ENCODE measurements at places on chromosomes 7 and 10. TPM values are rescaled to one million over a fixed set of nuclear protein-coding genes. Genes with fewer than 3 reads are reported as not detected.

- DNase-seq, result no peak
Observed at GRCh38 chr7:123715198-123715597, 33.6 kb downstream of the WASL start.

DNA sequence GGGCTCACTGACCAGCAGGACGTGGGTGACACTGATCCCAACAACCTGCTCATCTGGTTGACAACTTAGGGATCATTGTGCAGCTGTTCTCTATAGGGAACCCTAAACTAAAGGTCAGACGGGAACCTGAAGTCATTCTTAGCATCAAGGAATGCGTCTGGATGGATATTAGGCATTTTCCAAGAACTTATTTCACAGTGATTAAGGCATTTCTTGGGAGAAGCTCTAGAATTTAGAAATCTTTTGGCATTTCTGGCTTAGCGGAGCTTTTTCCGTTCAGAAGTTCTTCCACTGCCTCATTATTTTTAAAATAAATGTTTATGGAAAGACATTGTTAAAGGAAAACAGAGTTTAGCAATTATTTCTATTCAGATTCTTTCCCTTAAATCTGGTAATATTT, 303.3 kb upstream of the IGFBP3 start:
- no peak for DNase-seq

DNA sequence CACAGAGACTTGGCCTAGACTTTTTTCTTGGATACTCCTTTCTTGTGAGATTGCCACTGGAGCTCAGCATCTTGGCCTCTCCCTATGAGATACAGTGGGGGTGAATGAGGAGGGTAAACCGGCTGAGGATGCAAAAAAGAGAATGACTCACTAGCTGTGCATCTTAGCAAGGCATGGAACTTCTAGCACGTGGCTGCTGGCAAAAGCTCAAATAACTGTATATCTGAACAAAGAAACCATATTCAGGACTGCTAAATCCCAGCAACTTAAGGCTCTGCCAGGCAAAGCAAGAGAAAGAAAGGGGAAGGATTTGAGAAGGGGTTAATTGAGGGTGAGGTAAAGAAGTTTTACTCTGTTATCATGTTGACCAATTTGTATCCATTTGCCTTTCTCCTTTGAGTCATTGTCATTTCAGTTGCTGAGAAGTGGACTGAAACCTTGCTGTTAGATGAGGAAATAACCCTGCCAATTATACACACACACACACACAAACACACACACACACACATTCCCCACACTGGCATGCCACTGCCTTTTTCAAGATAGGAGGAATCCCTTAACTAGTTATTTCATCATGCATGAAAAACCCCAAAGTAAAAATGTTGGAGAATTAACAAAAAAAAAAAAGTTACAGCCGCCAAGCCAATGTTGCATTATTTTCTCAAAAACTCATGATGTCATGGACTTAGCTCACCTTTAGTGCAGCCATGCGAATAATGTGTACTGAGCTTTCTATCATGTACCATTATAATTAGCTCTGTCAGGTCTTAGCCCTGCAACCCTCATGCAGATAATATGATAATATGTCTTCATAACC, 997.3 kb downstream of the LRMDA start:
- DNase-seq, result no peak

GRCh38 chr10:101611096-101611905, 23.2 kb downstream of the DPCD start:
- DNase-seq, result no peak

DNA sequence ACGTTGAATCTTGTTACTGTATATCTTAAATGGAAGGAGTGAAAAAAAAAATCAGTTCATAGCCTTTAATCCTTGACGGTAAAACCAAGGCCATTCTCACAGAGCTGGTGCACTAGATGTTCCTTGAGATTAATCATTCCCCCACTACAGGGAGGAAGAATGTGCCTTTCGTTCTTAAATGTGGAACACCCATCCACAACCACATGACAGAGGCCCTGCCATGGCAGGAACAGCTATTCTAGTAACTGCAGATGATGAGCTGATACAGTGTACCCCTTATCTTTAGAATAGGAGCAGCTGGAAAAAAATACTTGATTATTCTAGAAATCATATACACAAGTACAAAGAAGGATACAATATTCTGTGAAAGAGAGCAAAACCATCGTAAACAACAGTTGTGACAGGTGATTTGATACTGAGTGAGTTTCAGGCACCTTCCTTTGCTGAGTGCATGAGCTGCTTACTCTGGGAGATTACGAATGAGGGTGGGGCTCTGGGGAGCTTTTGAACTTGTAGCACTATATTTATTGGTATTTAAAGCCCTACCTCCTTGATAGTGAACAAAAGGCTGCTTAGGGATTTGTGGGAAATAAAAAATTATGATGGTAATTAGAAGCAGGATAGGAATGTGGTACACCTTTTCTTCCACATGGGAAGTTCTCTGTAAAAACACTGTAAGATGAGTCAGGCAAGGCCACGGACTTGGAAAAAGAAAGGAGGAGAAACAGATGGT, 244.4 kb upstream of the SLC26A5 start:
- DNase-seq, result no peak

DNA sequence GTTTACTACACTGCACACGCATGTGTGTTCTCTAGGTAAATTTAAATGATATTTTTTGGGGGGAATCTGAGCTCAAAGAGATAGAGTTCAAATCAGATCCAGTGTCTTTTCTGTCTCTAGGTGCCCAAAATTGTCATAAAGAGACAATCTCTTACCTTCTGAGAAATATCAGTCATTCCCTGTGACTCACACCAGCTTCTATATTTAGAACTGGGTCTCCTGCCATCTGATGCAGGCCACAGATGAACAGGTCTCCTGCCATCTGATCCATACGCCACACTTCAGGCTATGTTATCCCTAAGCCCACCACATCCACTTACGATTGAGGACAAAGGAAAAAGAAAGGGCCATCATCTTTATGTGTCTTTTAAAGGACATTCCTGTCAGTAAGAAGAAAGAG, 136.3 kb upstream of the LAMB4 start:
- DNase-seq, result no peak

DNA sequence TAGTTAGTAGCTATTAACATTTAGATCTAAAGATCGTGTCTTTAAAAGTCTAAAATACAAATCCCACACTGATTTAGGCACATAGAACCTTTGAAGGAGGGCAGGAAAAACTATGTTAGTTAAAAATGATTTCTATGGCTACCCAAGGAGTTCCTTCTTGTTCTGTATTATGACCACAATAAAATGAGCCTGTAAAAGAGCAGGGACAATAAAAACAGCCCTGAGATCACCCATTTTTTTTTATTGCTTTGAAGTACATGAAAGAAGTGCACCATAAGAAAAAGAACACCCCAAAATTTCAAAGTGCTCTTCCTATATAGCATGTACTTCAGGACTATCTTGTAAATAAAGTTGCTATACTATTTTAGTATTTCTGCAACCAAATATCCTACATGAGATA, 29.8 kb downstream of the RTKN2 start:
- DNase-seq, result no peak

DNA sequence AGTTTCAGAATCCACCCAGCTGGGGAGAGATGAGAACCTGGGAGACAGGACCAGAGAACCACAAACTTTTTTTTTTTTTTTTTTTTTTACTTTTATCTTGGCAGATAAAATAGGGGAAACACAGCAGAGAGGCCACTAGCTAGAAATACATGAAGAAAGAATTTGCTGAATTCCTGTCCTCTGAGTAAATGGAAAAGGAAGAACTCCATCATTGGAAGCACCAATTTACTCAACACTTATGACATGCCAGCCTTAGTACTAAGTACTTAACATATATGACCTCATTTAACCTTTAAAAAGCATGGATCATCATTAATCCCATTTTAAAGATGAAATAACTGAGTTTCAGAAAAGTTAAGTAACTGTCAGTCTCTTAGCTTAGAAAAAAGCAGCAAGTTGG, 343.0 kb upstream of the NPSR1 start:
- no peak for DNase-seq

DNA sequence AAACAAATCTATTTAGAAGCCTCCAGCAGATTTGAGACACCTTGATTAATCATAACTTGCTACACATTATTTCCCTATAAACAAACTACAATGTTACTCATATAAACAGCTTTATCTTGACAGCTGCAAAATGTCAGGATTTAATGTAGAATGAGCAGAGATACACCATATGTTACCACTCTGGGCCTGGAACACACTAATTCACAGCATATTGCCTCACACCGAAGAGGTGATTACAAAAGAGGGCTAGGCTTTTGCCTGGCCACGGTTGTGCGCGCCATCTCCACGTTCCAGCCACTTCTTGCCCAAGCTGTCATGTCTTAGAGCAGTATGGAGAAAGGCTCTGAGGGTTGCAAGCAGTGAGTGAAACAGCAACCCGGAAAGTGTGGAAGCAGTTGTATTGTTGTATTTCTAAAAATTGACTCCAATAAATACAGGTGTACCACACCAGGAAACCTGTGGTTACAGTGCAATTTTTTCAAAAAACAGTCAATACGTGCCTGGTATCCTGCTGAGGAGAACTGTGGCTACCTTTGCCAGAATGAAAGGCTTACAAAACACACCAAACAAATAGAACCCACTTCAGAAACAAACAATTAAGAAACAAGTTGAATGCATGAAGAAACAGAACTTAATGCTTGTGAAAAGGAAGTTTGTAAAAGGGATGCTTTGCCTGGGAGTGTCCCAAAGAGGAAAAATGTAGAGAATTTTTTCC, 498.1 kb downstream of the PLXNA4 start:
- no peak for DNase-seq

DNA sequence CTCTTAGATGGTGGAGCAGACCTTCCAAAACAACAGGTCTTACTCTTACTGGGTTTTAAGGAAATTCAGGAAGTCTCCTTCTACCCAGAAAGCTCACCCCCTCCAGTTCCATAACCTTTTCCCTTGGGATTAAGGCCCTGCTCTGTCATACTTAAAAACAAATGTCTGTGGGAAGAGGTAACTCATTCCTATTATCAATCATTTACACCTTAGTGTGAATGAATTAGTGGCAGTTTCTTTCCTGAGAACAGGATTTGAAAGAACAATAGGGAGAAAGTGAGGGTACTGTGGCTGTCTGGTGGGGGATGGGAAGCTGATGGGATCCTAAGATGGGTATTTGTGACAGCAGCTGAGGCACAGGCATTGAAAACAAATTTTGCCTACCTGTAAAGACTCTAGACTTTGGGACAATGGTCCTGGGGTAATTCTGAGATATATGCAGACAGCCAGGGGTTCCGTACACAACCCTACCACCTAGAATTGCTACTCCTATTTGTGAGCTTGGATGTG, 22.2 kb upstream of the PDLIM1 start:
- no peak for DNase-seq

DNA sequence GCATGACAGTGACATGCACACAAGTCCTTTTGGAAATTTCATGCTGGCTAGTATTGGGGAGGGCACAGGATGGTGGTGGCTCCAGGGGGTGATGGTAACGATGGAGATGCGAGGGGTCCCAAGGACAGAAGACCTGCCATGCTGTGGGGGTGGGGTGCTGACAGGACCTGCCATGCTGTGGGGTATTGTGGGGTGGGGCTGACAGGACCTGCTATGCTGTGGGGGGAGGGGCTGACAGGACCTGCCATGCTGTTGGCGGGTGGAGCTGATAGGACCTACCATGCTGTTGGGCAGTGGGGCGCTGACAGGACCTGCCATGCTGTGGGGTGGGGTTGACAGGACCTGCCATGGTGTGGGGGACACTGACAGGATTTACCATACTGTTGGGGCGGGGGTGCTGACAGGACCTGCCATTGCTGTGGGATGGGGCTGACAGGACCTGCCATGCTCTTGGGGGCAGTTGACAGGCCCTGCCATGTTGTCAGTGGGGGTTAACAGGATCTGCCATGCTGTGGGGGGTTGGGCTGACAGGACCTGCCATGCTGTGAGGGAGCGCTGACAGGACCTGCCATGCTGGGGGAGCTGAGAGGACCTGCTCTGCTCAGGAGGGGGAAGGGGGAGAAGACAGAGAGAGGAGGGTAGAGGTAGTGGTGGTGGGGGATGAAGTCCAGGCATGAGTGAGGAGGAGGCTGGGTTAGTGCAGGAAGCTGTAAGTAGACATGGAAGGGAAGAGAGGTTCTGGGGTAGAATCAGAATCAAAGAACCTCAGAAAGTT, 36.2 kb upstream of the RET start:
- no peak for DNase-seq

- no peak for DNase-seq
Observed at GRCh38 chr7:127828843-127829500, 177.0 kb downstream of the SND1 start.

- DNase-seq, result no peak
Observed at GRCh38 chr10:130137090-130137448, 878 bp downstream of the GLRX3 start.

DNA sequence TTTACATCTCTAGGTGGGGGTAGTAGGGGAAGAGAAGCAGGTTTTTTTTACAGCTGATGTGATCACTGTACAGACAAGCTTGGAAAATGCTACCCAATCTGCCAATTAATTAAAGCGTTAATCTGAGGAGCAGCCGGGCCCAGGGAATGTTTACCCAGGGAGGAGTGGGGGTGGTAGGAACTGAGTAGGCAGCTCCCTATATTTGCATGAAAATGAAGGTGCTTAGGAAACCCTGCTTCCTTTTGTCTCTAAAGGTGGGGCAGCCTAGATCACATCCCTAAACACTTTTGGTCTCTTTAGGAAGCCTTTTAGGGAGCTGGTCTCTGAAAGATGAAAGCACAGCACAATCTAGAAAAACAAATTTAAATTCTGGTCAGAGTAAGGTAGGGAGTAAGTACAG, 53.0 kb upstream of the NFKB2 start:
- DNase-seq, result no peak

- DNase-seq, result no peak
Observed at GRCh38 chr10:44344727-44345126, 40.2 kb downstream of the CXCL12 start.

GRCh38 chr10:129552119-129552518, 85.1 kb downstream of the MGMT start:
- no peak for DNase-seq

GRCh38 chr7:85097844-85098243, 89.0 kb downstream of the SEMA3D start:
- no peak for DNase-seq

GRCh38 chr10:130141878-130142277, 5.7 kb downstream of the GLRX3 start:
- DNase-seq, result no peak

- DNase-seq, result no peak
Observed at GRCh38 chr7:2639695-2640481, 8.1 kb downstream of the TTYH3 start.

GRCh38 chr7:1610678-1611302, 41.0 kb upstream of the PSMG3 start:
- no peak for DNase-seq

The A1CF gene
- total RNA-seq, result not detected

The HMX2 gene
- total RNA-seq, result not detected

The AFAP1L2 gene
- 8.1 TPM for total RNA-seq

The ERVW-1 gene
- not detected for total RNA-seq

The DGKB gene
- total RNA-seq, result 6.6 TPM

The CYP2C19 gene
- total RNA-seq, result 0.16 TPM

The FANK1 gene
- 2.5 TPM for total RNA-seq

The GET4 gene
- 16.2 TPM for total RNA-seq

The CALML3 gene
- not detected for total RNA-seq

The PLA2G12B gene
- total RNA-seq, result not detected

The TFPI2 gene
- 0.31 TPM for total RNA-seq
